NB4 (cell line): ENCODE measurements at places on chromosomes 6 and 20.
A peak's percentile ranks its signal among the peaks of the same experiment; 100 is the strongest.

DNA sequence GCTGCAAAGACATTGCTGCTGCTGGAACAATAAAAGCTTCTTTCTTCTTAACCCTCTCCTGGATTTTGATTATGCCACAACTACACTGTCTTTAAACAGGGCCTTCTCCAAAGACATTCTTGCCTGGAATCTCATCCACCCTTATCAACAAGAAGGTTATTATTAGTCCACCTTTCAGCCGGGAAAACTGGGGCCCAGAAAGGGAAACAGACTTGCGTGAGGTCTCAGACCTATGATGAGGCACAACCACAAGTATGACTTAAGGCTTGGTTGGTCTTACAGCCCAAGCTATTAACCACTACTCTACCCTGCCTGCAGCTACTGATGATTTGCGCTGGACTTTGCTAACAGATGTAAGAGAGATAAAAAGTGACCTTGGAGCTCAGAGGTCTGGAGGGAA, 62.8 kb upstream of the CTNNBL1 start:
- DNase-seq: no peak

GRCh38 chr6:143745166-143746133, 67.7 kb downstream of the PHACTR2 start:
- no peak for DNase-seq

GRCh38 chr6:107196152-107196551, 80.8 kb upstream of the BEND3 start:
- peak; percentile 2 for DNase-seq

- DNase-seq: no peak
Measured at GRCh38 chr20:11186301-11187008, 512.7 kb upstream of the JAG1 start.

DNA sequence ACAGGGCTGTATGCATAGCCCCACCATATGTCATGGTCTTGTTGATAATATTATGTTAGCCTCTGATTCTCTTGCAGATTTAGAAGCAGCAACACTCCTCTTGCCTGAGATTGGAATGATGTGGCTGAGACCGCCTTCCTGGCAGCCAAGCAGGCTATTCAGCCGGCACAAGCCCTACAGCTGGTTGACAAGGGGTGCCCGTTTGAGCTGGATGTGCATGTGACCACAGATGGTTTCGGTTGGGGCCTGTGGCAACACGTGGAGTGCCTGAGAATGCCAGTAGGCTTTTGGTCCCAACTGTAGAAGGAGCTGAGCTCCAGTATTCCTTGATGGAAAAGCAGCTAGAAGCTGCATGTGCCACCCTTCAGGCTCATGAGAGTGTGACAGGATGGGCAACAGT, 303.6 kb upstream of the POU3F2 start:
- DNase-seq: no peak

DNA sequence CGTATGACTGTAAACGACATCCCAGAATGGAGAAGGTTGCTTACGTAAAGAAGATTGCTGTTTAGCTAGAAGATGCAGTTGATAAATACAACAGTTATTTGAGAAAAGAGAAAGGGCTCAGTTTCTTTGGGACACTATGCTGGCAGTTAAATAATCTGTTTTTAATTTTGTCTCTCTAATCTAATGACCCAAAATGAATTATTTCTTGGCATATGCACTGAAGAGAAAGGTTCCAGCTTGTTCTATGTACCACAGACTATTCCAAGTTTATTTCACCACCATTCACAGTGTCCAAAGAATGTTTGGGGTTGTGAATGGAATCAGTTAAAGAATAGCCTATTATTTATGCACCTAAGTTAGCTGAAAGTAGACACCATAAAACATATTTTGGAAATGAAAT, 449.9 kb downstream of the RNF144B start:
- no peak for DNase-seq

- no peak for DNase-seq
Measured at GRCh38 chr6:116405652-116406356, 35.1 kb downstream of the DSE start.
